Progenitor cell of endocrine pancreas (in vitro differentiated cells): ENCODE measurements at places on chromosomes 7 and 10.

- no peak for DNase-seq
Observed at GRCh38 chr10:7561216-7561893, 105.4 kb downstream of the ITIH5 start.

- no peak for DNase-seq
Observed at GRCh38 chr7:142194201-142194600, 63.7 kb downstream of the PRSS58 start.

DNA sequence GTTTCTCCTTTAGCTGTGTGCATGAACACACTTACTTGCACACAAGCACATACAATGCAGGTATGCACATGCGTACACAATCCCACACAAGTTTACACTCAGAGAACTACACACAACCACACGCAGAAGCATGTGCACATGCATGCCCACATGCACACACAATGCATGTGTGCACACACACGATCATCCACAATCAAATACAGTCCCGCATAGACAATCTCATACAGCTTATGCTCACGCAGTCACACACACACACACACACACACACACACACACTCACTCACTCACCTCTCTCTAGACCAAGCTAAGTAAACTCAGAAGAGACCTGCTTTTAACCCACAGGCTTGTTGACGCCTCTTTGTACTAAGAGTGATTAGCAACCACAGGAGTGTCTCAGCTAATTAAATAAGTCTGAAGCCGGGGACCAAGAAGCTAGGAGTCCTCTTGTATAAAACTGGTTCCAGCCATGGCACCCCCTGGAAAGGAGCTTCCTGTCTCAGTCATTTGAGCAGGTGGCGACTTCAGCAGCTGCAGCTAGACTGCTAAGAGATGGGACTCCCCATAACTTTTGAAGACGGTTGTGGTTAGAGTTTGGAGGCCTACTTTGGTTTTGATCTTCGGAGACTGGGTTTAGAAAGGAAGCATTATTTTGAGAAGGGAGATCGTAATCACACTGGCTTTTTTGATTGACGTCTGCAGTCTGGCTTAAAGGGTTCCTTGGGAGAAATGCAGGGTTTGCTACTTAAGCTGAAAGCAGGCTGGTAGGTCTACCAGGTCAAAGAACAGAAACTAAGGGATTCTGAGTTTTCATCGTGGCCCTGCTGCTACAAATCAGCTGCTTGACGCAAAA lies 82.3 kb upstream of the ADRB1 start:
- DNase-seq = no peak

DNA sequence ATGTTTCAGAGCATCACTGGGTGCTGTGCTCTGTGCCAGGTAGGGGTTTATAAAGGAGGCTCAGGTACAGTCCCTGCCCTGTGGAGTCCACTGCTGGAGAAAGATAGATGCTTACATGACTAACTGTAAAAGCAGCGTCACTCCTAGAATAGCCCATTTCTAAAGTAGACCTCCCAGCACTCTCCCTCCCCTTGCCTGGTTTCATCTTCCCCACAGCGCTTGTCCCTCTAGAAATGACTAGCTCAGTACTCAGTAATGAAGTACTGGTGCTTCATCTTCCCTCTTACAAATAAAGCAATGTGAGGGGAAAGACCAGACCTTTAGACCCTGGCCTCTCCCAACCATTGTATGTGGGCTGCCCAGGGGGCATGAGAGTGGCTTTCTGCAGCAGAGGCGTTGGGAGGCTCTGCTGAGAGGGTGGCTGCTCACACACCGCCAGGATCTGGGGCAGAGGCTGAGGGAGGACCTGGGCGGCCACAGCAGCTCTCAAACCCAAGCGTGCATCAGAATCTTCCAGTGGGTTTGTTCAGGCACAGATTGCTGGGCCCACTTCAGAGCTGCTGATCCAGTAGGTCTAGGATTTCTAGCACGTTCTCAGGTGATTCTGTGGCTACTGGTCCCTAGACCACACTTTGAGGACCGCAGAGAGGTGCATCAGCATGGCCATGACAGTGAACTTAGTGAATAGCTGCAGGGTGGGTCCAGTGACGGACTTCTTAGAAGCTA lies 110.3 kb upstream of the ANLN start:
- DNase-seq = no peak

DNA sequence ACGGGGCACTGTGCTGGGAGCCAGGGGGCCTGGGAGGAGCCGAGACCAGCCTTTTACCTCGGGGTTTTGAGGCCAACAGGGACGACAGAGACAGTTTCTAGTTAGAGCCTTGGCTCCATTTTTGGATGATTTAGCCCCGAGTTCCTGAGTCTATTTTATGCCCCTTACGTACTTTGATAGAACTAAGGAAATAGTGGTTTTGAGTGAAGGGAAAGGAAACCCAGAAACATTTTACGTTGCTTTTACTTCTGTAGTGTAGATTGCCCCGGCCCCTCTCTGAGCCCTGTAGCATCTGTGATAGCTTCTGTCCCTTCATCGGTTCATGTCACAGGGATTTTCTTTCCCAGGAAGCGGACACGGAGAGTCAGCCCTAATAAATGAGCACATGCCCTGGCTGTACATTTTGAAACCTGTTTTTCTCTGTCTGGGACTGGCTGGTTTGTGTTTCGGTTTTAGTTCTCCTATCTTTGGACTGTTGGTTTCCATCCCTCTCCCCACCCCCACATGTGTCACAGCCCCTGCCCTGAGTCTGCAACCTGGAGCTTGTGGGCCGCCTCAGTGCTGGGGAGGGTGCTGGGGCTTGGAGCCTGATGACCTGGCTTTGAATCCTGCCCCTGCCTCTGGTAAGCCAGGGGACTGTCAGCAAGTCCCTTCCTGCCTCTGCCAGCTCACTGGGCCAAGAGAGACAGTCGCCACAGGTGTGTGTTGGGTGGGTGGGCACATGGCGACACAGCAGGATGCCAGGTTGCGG lies 6.9 kb upstream of the ORAI2 start:
- DNase-seq = no peak

DNA sequence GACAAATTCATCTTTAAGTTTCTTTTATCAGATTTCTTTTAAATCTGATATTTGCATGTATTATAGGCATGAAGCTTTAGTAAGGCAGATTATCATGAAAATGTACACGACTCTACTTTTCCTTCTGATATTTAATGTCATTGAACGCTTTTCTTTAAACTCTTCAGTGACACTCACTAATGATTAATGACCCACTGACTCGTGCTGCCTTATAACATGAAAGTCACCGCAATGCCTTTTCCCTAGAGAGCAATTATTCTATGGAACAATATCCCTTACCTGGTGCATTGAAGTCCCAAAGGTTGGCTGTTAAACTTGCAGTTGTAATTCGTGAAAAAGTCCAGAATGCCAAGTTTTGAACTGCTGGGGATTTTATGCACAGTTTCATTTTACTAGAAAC lies 33.4 kb upstream of the HGF start:
- DNase-seq = no peak

GRCh38 chr10:122632031-122632430 lies 67.6 kb downstream of the C10orf120 start:
- no peak for DNase-seq

GRCh38 chr10:63910806-63911205 lies 389.6 kb downstream of the REEP3 start:
- DNase-seq = no peak

DNA sequence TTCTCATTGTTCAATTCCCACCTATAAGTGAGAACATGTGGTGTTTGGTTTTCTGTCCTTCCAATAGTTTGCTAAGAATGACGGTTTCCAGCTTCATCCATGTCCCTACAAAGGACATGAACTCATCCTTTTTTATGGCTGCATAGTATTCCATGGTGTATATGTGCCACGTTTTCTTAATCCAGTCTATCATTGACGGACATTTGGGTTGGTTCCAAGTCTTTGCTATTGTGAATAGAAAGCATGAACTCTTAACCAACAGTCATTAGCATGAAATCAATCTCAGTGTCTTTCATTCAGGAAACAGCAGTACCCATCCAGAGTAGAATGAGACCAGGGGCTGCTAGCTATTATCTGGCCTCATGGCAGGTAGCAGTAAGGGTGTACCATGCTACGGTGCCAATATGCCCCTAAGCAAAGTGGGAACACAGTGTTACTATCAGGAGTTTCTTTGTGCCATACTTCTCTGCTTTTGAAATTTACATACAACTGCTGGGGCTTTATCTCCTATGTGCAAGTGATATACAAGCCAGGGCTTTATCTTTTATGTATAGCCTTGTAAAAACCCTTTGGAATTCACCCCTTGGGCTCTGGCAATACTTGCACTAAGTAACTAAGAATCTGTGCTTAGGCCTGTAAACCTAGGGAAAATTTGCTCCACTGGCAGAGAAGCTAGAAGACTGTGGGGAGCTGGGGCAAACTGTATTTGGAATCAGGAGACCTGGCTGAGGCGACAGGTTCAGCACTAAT lies 5.4 kb downstream of the PON2 start:
- DNase-seq = no peak

- no peak for DNase-seq
Observed at GRCh38 chr7:97871659-97872024, 566 bp downstream of the ASNS start.

- DNase-seq = no peak
Observed at GRCh38 chr7:15937571-15937970, 251.1 kb upstream of the MEOX2 start.

DNA sequence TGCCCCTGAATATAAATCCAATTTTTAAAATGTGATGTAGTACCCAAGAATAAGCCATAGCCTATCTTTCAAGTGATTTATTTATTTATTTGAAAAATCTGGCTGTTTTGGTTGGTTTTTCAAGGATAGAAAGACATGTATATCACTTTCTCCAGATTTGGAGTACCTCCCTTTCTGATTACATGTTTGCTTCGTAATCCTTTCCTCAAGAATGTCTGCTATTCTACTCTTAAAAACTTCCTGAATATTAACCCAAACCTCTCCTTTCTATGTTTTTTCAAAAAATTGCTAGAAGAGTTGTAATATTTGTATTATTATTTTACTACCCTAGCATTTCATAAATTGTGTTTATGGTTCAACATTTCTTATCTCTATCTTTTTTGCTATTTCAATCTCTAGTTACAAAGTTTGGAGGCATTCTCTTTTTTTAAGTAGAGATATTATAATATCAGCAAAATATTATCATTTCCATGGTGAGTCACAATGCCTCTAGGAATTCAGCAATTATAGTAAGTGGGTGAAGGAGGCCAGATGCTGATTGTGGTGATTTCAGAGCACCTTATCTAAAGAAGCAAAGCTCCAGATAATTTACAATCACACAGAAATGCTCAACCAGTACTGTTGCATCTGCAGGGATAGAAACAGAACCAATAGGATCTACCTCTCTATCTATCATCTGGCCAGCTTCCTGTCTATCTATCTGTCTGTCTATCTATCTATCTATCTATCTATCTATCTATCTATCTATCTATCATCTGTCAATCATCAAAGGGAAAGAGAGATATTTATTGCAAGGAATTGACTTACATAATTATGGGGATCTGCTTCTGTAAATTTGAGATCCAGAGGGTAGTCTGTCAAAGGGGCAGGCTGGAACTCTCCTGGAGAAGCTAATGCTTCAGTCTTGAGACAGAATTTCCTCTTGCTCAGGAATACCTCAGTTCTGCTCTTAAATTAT lies 412.5 kb upstream of the SEMA3C start:
- no peak for DNase-seq

DNA sequence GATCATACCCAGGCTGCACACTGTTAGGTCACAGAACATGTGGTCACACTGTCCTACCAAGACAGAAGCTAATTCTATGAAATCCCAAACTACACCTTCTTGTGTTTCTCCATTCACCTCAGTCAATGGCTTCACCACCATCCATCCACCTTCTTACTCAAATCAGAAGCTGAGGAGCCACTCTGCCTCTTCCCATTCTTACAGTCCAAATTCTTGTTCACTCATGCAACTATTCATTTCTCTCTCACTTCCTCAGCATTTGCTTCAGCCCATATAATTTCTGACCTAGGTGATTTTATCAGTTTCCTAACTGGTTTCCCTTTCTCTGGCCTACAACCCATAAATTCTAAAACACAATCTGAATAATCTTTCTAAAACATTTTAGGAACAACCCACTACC lies 229.2 kb downstream of the LRRN3 start:
- no peak for DNase-seq

DNA sequence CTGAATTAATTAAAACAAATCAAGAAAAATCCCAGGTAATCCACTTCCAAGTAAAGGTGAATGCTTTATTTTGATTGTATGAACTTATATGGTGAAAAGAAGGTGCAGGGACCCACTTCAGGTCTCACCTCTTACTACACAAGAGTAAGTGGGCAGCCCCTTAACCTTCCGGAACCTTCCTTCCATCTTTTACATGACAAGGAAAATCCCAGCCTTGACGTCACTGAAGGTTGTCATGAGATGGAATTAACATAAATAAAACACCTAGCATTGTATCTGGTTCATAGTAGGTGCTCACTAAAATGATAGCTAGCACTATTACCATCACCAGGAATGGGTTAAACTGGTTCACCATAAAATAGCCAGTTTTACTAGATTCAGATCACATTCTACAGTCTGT lies 119.5 kb downstream of the ICA1 start:
- DNase-seq = no peak

DNA sequence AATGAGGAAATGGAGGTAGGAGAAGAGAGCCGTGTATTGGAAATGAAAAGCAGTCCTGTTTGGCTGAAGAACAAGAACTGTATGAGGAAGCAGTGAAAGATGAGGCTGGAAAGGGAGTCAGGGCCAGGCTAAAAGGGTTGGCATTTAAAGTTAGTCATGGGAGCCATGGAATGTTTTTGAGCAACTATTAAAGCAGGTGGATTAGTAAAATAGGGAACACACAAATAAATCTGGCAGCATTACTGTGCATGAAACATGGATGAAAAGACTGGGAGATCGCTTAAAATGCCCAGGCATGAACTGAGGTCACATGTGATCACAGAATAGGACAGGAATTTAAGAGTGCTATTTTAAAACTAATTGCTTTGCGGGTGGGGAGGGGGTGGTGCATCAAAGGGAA lies 1.4 kb upstream of the IFRD1 start:
- no peak for DNase-seq

GRCh38 chr7:133504825-133505224 lies 251.9 kb downstream of the EXOC4 start:
- no peak for DNase-seq

DNA sequence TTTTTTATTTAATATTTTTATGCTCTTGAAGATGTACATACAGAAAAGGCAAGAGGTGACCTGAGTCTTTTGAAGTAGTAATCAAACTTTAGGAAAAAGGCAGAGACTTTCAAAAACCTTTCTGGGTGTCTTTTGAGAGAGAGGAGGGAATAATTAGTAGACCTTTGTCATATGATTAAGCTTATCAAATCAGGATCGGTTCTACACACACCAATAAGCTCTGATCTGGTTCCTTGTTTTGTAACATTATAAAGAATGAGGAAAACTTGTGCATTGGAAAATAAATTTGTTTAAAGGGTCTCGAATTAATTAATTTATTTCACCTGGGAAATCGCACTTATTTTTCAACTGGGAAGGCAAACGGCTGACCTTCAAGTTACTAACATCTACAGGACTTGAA lies 11.9 kb downstream of the TWIST1 start:
- no peak for DNase-seq
